ENCODE measurements at places on chromosomes 3 and 15.

DNA sequence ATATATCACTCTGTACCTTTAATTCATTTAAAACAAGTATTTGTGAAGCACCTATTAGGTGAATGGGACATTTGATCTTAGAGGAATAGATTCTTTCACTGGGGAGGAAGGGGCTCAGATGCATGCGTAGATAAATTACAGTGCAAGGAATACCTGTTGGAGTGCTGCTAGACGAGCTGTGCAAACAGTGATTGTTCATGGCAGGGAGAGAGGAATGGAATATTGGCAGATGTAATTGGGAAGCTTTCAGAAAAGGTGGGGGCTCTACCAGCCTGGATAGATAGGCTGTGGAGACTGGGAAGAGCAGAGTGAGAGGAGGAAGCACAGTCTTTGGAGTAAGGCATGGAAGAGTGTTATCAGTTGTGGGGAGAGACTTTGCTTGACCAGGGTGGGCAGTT lies 116.8 kb downstream of the AKAP13 start:
- DNase-seq, result no peak

- DNase-seq, result no peak
Observed at GRCh38 chr3:152083135-152083534, 185.6 kb upstream of the MBNL1 start.

DNA sequence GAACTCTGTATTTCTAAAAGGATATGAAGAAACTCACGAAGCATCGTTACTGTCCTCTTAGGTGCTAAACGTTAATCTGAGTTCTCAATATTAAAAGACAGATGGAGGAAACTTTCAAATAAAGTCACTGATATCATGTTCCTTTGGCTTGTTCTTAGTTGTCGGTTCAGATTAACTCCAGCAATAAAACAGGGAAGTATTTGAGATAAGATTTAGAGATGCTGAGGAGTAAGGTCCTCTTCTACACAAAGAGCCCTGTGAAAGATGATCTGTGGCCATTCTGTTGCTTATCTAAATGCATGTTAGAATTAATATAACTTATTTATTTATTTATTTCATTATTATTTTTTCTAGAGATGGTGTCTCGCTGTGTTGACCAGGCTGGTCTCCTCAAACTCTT lies 19.2 kb downstream of the AKAP13 start:
- DNase-seq, result no peak

GRCh38 chr15:62465173-62465572 lies 300.1 kb upstream of the C2CD4B start:
- DNase-seq, result no peak

GRCh38 chr15:69940441-69941300 lies 157.0 kb downstream of the TLE3 start:
- no peak for DNase-seq

DNA sequence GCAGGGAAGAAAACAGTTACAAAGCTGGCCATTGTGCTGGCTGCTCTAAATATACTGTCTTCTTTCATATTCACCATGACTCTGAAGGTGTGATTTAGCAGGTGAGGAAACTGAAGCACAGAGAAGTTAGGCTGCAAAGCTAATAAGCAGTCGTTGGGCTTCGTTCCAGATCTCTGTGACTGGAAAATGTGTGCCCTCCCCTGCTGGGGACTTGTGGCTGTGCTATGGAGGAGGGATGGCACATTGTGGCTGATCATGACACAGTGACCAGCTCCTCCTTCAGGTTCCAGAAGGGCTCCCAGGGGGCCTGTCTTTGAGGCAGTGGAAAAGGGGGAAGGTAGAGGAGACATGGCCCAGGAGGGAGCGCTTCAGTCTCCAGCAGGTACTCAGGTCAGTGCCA lies 19.2 kb downstream of the PXK start:
- DNase-seq, result no peak

DNA sequence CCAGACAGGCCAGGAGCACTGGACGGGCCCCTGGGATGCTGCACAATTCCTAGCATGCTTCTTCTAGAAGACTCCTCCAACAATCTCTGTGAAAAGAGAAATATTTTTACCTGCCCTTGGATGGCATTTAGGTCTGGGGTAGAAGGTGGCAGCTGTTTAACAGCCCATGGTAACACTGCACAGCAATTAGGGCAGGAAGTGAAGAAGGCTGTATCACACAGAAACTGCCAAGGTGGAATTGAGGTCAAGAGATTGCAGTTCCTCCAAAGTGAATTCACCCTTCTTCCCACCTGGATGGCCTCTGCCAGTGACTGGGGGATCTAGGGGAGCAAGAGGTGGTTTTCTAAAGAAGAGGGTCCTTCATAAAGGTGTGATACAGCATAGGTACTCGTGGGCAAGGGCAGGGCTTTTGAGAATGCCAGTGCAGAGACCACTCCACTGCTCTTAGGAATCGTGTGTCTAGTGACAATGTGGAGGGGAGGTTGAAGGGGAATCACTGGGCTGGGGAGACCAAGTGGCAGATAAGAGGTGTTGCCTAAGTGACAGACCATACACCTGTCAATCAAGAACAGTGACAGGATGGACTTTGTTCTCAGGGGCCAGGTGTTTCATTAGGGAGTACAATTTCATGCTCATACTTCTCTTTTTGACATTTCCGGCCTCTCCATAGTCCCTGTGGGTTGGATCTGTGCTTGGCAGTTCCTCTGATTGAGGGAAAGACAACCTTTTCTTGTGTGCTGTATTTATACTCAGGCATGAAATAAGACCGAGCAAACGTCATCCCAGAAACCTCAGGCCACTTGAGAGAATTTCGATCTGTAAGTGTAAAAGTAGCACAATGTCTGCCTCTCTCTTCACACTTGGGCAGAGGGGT lies 83.5 kb upstream of the BCL6 start:
- no peak for DNase-seq

- no peak for DNase-seq
Observed at GRCh38 chr15:97126553-97127233, 796.2 kb downstream of the NR2F2 start.

GRCh38 chr3:140088513-140088912 lies 153.5 kb downstream of the CLSTN2 start:
- DNase-seq, result no peak

GRCh38 chr15:55420171-55420866 lies 12.0 kb downstream of the PIERCE2 start:
- no peak for DNase-seq

DNA sequence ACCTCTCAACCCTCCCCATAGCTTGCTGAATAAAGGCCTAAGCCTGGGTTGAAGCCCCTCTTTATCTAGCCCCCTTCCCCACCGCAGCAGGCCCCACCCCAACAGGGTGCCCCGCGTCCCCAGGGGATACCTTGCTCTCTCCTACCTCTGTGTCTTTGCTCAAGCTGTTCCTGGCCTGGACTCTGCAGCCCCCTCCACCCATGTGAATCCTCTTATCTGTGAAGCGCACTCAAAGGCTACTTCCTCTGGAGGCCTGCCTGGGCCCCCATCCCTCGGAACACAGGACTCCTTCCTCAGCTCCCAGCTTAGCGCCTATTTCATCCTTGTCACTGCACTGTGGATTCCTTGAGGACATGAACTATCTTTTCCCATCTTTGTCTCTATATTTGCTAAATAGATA lies 61.4 kb upstream of the HERC1 start:
- DNase-seq, result no peak

GRCh38 chr3:30764891-30765290 lies 129.6 kb downstream of the GADL1 start:
- no peak for DNase-seq

DNA sequence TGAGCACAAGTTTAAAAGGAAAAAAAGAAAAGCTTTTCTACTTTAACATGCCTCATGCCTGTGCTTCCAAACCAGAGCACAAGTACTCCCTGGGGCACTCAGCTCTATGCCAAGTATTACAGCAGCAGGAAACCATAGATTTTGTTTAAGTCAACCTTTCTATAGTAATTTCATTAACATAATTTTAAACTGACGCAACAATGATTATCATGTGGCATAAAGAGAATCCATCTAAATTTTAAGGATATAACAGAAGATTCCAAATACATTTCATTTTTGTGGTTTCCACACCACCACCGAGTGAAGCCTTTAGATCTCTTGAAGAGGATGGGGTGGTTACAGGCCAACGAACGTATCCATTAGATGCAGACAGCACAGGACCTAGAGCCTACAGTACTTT lies 112.1 kb downstream of the TNIK start:
- DNase-seq, result no peak

DNA sequence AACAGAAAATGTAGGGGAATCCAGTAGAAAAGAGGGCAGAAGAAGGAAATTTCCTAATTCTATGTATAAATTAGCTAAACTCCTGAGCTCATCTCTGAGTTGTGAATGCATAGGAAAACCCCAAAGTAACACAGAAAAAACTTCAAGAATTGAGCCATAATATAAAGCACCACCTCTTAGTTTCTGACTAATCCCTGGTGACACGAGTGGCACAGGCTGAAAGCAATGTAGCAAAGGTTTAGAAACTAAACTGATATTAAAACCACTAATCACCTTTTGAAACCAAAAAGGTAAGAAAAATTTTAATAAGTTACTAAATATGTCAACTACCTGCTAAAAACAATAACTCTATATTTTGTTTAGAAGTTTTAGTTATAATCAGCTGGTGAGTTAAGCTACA lies 255.6 kb upstream of the NECTIN3 start:
- no peak for DNase-seq

DNA sequence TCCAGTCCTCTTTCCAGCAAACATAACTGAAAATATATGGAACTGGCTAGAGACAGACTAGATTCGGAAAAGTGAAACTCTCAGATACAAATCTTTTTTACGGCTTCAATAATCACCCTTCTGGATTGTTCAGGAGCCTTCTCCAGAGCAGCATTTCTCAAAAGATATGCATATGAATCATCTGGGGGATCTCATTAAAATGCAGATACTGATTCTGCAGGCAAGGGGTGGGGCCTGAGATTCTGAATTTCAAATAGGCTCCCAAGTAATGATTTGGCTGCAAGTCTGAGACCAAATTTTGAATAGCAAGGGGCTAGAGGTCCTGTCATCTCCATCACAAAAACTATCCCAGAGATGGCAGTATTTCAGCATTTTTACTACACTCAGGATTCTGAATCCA lies 165.4 kb downstream of the CTNNB1 start:
- no peak for DNase-seq

DNA sequence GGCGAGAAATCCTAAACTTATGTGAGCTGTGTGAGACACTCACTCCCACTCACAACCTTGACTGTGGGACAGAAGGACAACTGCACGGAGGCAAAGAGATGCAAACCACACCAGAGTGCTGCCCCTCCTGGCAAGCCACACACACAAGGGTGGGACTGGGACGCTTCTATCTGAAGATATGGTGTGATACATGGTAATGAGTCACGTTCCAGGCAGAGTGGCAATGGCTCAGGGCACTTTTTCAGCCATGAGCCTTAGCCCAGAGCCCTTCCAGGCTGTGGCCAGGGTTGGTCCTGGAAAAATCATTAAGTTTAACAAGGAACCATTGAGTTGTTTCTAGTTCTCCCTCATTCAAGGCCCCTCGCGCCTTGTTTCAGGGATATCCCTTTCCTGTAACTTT lies 56.1 kb downstream of the WNT5A start:
- DNase-seq, result no peak

- no peak for DNase-seq
Observed at GRCh38 chr3:10406414-10406813, 85.5 kb upstream of the SEC13 start.

DNA sequence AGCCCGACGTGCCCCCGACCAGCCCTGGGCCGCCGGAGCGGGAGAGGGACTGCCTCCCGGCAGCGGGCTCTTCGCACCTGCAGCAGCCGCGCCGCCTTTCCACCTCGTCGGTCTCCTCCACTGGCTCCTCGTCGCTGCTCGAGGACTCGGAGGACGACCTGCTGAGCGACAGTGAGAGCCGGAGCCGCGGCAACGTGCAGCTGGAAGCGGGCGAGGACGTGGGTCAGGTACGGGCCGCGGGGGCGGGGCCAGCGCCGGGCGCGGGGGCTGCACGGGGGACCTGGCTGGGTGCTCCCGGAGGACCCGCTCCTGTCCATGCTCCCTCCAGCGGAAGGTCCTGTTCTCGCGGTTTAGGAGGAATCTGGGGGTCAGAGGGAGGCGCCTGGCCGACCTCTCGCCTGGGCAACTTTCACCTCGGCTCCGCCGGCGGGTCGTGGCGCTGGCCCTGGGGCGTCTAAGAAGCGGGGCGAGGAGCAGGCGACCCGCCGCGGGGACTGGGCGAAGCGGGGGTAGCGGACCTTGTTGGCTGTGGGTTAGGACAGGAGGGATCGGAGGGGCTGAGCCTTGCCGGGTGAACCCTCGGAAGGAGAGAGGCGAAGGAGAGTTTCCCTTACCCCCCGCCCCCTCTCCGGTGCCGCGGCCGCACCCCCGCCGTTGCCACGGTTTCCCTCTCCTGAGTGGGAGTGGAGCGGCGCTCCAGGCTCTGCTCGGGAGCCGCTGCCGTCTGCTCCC lies 682 bp downstream of the ITPKA start:
- DNase-seq, result no peak

DNA sequence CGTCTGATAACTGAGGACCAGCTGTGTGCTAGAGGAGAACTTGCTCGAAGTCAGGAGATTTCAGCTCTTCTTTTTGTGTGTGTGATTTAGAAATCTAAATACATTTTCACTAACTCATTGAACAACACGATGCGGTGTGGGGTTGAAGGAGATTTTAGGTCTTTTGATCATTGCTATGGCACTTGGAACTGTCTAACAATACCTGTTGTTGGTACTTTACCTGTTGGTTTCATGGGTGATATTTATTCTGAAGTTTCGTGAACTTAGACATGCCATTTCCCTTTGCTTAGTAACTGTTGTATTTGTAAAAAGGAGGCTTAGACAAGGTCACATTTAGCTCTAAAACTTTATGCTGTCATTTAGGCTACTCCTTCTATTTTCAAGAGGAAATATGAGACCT lies 99.9 kb downstream of the ITPR1 start:
- DNase-seq, result no peak

- no peak for DNase-seq
Observed at GRCh38 chr15:63301088-63301487, 23.7 kb downstream of the APH1B start.

- no peak for DNase-seq
Observed at GRCh38 chr3:25973122-25973521, 183.2 kb downstream of the OXSM start.

GRCh38 chr15:90703455-90703854 lies 13.7 kb upstream of the BLM start:
- DNase-seq, result no peak

DNA sequence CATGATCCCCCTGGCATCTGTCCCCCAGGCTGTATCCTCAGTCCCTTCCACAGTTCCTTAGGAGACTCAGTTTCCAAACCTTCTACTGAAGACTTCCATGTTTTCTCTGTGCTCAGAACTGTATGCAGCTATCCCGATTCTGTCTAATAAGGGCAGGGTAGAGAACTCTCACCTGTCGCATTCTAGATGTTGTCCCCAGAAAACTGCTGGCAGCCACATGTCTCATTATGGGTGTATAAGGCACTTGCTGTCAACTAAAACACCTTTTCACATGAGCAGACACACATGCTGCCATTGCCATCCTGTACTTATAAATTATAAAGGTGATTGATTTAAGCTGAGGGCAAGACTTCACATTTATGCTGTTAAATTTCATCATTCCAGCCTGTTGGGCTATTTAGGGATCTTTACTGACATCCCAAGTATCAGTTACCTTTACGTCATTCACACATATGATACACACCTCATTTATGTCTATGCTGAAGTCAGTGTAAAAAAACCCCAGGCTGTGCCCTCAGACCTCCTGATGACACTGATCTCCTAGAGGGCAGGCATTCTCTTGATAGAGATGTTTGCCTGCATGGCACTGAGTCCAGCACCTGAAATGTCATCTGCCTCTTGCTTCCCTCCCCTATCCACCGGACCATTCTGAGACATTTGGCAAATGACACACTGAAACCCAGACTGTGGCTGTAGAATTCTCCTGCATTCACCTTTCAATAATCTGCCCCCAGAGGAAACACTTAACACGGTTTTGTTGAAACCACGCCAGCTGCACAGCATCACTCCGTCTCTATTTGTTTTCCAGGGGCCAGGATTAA lies 35.8 kb downstream of the BTD start:
- DNase-seq, result no peak

GRCh38 chr15:77457905-77458265 lies 37.2 kb downstream of the HMG20A start:
- no peak for DNase-seq
